ENCODE measurements at places on chromosomes 6 and 20.

DNA sequence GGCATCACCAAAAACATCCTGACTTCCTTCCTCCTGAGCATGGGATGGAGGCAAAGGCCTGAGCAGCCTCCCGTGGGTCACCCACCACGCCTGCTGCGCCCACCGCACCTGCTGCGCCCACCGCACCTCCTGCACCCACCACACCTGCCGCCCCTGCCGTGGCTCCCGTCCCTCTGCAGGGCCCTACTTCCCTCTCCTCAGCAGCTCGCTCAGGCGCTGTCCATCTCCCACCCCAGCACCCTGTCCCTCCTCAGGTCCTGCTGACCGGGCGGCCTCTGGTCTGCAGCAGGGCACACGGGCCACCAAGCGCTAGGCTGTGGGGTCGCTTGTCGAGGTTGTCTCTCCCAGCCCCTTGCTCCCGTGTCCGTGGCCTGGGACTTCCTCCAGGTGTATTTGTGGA is 72.7 kb upstream of the SLCO4A1 start:
- no peak for DNase-seq

DNA sequence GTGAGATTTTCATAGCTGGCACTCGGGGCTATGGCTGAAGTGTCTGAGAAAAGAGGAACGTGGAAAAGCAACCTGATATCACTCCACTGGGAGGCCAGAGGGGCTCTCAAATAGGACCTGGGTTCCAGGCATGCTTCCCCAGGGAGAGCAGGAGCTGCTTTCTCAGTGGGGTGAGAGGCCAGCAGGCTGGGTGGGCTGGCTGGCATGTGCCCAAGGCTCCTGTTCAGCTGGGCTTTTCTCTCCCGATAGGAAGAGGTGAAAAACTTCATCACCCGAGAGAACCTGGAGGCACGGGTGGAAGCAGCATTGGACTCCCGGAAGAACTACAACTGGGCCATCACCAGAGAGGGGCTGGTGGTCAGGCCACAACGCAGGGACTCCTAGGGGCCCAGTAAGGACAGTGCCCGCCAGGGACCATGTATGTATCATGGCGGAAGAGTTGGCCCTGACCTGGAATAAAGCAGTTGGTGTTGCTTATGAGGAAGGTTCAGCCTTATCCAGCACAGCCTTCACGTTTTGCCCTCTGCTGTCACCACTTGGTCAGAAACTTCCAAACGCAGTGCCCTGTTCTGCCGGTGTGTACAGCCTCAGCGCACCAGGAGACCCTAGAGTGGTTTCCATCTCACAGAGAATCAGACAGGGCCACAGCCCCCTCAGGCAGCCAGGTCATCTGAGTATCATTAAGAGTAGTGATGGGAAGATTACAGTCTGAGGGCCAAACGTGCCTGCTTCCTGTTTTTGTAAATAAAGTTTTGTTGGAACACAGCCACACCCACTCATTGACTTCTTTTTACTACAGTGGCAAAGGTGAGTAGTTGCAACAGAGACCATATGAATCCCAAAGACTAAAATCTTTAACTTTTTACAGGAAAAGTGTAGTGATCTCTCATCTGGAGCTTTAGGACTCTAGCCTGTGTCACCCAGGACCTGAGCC is 1.9 kb downstream of the MRPS26 start:
- DNase-seq: no peak

DNA sequence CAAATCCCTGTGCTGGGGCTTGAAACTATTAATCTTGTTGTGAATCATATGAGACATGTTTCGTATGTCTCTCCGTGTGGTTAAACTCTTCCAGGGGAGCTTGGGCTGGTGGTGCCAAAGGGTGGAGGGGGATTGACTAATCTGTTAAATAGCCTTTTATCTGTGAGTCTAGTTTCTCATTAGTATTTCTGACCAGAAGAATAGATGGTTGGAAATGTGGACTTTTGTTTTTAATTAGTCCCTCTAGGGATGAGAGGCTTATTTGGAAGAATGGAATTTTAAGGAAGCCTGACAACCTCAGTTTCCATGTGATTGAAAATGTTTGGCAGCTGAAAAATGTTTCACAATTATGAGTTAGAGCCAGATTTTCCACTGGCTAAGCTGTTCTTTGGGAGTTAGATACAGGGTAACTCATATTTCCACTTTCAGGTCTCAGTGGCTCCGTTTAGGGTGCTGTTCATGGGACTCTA is 117.3 kb downstream of the BCKDHB start:
- no peak for DNase-seq

DNA sequence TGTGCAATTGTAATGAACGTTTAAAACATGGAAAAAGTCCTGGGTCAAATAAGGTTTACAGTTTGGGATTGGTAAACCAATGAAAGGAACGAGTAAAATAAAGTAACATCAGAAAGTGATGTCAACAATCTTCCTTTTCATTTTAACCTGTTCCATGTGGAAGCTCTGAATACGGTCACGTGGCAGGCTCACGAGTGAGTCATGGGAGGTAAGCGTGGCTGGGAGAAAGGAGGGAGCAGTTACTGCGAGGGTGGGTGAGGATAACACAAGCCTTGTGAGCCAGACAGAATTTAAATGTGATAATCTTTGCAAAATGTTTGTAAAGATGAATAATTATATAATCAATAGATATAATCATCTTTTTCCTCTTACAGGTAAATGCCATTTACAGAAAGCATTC is 171.3 kb upstream of the HDAC2 start:
- DNase-seq: no peak

GRCh38 chr6:69987550-69987949 is 121.2 kb downstream of the COL19A1 start:
- DNase-seq: no peak

GRCh38 chr20:63359937-63360849 is 956 bp downstream of the CHRNA4 start:
- DNase-seq: no peak

DNA sequence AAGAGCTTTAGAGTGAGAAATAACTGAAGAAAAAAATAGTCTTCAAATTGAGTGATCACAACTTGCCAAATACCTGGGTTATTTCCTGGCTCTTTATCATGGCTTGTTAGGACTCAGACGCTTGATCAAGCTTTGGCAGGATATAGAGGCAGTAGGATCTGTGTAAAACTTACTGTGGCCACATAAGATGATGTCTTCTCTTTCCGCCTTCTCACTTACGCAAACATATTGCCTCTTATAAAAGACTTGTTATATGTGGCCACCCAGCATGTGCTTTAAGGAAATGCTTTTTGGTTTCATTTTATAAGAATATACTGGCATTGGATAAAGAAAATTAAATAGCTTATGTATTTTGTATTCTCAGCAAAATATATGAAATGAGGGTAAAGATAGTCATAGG is 101.8 kb upstream of the AKIRIN2 start:
- no peak for DNase-seq

- no peak for DNase-seq
These were observed 16.0 kb downstream of the DSE start for GRCh38 chr6:116386581-116387299.

Measured in dorsolateral prefrontal cortex (tissue), 122 donors.